ENCODE measurements at places on chromosomes 3 and 15.

- no peak for DNase-seq
Measured at GRCh38 chr3:188948281-188948996, 223.3 kb upstream of the TPRG1 start.

DNA sequence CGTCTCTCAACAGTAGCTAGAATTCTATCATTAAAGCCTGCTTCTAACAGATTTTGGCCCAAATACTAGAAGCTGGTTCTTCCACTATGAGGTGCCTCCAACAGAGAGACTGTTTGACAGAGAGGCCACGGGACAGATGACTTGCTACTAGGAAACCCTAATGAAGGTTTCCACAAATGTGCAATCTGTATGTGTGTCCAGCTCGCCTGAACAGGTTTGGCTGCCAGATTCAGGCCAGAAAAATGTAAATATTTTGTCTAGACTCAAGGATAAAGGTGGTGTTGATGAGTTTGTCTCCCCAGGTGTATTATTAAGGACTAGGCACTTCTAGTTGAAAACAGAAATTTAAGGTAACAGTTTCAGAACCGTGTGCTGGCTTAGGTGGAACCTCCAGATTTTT is 91.6 kb upstream of the TRIM42 start:
- DNase-seq = no peak

DNA sequence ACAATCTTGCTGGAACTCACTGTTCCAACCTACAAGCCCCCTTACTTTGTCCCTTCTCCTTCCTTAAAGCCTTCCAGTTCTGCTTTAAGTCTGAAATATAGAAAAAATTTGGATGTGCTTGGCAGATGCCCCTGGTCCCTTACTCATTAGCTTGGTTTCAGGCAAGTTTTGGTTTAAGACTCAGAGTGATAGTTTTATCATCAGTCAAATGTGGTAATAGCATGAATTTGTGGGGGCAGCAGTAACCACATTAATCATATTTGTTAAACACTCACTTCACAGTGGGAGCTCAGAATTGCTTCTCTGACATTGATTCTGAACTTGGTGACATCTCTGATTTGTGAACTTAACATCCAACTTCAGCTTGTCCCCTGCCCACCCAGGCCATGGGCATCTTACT is 58.3 kb upstream of the ALDH1A3 start:
- DNase-seq = no peak

- peak; percentile 14 for DNase-seq
Measured at GRCh38 chr3:133540896-133541674, 32.4 kb upstream of the CDV3 start.

GRCh38 chr3:120344349-120344748 is 4.8 kb downstream of the LRRC58 start:
- no peak for DNase-seq

DNA sequence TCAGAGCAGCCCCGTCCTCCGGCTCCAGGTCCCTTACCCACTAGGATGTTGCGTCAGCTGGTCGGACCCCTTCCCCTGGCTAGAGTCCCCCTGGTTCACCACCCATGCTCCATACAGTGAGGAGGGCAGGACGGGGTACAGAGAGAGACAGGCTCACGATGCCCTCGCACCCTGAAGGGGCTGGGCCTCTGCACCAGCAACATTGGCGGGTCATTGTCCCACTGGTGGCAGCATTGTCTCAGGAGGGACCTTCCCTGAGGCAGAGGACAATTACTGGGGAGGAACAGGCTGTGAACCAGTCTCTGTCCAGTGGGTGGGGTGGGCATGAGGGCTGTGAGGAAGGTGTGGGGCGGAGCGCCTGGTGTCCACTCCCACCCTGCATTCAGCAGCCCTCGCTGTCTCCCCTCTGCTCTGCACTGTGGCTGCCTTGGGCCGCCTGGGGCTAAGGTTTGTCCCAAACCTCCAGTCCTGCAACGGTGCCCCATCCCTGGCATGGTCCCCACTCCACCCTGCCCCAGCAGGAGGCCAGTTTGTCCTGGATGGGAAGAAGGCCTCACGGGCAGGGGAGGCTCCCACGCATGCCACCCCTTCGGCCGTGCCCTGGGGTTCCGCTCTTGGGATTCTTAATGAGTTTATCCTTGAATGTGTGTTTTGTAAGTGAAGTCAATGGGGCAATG is 48.0 kb upstream of the KLF13 start:
- DNase-seq = no peak

DNA sequence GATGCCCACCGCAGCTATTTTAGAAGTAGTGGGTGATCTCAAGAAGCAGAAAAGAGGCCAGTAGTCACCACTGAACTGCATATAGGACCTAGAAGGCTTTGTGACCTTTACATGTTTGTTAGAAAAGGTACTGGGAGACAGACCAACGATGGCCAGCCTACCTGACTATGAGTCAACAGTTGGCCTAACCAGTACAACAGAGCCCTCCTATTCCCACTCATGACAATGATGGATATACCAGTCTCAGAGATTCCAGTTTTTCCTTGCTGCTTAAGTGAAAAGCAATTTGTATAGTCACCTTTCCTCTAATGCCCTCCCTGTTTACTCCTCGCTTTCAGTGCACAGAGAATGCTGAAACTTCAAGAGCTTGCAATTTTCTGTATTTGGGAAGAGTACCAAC is 86.6 kb upstream of the PPIB start:
- DNase-seq = no peak

GRCh38 chr3:152779653-152780052 is 55.3 kb upstream of the P2RY1 start:
- DNase-seq = no peak

Measured in GM18507 (cell line).